Smooth muscle cell of trachea (primary cell): ENCODE measurements at places on chromosomes 5 and 9. TPM values are rescaled to one million over a fixed set of nuclear protein-coding genes. Genes with fewer than 3 reads are reported as not detected.

Gene NEUROG1
- not detected in 2 replicates for total RNA-seq

Gene PCDHB11
- total RNA-seq: 0.50 TPM in 1 of 2 replicates, not detected in the other

Gene DIPK1B
- total RNA-seq: 0.58 and 2.2 TPM in 2 replicates

Gene C9
- total RNA-seq: under 0.01 TPM in 1 of 2 replicates, not detected in the other

Gene PRSS3
- total RNA-seq: 11.1 and 13.2 TPM in 2 replicates
